ENCODE measurements at places on chromosomes 1 and 21. TPM values are rescaled to one million over a fixed set of nuclear protein-coding genes. Genes with fewer than 3 reads are reported as not detected.
A peak's percentile ranks its signal among the peaks of the same experiment; 100 is the strongest.

Gene SLAMF9
- not detected for total RNA-seq

Gene KCNA2
- 0.05 TPM for total RNA-seq

Gene TDRD5
- not detected for total RNA-seq

Gene PIGM
- 7.6 TPM for total RNA-seq

Gene VAV3
- not detected for total RNA-seq

Gene FAM177B
- total RNA-seq, result not detected

Gene ICOSLG
- 10.5 TPM for total RNA-seq

DNA sequence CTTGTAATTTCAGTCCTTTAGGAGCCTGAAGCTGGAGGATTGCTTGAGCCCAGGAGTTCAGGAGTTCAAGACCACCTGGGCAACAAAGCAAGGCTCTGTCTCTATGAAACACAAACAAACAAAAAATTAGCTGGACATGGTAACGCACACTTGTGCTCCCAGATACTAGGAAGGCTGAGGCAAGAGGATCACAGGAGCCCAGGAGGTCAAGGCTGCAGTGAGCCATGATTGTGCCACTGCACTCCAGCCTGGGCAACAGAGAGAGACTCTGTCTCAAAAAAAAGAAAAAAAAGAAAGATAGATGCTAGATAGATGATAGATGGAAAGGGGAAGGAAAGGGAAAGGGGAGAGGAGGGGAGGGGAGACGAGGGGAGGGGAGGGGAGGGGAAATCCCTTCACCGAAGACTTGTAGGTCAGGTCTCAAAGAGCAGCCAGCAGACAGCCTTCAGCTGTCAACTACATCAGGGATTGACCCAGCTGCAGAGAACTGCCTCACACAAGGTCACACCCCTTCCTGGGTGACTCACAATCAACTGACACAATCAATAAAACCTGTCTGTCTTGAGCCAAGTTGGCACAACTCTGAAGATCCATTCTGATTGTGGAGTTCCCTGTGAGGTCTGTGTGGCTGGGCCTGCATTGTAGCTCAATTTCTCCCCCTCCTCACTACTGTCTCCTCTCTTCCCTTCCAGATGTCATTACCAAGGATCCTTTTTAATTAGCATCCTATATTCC lies 200.6 kb downstream of the RGS7 start:
- DNase-seq, result no peak

- no peak for DNase-seq
Observed at GRCh38 chr1:201905234-201905890, 16.7 kb downstream of the SHISA4 start.

GRCh38 chr1:194598098-194598497 lies 1411.7 kb upstream of the B3GALT2 start:
- no peak for DNase-seq

DNA sequence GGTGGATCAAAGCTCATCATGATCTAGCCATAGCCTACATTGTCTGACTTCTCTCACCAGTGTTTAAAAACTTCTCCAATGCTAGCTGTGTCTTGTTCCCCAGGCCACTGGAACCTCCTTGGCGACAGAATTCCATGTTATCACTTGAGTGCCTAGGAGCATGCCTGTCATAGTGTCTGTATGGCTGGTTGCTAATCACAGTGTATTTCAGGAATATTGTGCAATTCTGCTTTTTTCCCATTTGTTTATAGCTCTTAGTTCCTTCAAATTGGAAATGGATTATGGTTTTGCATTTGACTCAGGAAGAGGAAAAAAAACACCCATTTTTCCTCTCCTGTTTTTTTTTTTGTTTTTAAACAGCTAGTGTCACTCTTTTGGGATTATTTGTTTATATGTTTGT lies 25.5 kb downstream of the ROR1 start:
- no peak for DNase-seq

GRCh38 chr1:154938604-154939399 lies 2.3 kb upstream of the PMVK start:
- no peak for DNase-seq

DNA sequence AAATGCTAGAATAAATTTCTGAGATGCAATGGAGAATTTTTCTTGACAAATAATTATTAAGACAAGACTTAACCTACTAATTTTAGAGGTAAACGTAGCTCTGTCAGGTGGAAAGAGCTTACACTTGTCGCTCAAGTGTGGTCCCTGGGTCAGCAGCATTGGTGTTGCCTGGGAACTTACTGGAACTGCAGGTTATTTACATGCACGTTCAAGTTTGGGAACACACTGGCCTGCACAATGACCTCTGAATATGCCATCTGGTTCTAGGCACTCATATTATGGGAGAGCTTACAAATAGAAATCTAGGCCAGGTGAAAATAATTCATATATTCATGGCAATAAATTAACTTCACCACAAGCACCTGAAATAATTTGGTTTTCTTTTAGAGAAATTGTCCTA lies 88.5 kb upstream of the BCL9 start:
- no peak for DNase-seq

- DNase-seq, result no peak
Observed at GRCh38 chr21:31987696-31988095, 114.9 kb downstream of the HUNK start.

GRCh38 chr1:207828485-207829158 lies 76.8 kb downstream of the CD46 start:
- DNase-seq, result no peak

DNA sequence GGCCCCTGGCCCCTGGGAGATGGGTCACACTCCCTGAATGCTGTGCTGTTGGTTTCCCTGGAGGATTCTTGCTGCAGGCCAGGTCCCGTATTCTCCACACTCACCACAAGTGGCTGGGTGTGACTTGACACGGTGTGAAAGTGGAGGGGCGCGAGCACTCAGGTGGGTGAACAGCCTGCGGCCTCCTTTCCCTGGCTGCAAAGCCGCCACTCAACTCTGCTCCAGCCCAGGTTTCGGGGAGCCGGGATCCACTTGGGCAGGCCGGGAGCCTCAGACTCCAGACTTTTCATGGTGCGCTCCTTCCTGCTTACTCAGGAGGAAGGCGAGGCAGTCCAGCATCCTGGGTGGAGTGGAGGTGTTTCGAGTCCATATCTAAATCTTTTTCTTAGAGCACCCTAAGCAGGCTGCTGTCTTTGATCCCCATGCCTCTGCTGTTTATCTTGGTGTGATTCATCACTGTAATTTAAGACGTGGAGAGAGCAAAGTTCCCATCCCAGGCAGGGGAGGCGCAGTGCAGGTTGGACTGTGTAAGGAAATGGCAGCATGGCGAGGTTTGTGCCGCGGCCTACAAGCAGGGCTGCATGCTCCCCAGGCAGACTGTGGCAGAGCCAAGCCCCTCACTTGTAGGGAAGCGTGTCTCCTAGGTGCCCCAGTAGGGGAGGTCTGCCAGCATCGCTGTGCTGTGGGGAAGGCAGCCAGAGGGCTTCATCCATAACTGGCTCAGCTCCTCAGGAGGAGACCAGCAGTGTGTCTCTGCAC lies 29.6 kb downstream of the VANGL1 start:
- DNase-seq, result no peak

DNA sequence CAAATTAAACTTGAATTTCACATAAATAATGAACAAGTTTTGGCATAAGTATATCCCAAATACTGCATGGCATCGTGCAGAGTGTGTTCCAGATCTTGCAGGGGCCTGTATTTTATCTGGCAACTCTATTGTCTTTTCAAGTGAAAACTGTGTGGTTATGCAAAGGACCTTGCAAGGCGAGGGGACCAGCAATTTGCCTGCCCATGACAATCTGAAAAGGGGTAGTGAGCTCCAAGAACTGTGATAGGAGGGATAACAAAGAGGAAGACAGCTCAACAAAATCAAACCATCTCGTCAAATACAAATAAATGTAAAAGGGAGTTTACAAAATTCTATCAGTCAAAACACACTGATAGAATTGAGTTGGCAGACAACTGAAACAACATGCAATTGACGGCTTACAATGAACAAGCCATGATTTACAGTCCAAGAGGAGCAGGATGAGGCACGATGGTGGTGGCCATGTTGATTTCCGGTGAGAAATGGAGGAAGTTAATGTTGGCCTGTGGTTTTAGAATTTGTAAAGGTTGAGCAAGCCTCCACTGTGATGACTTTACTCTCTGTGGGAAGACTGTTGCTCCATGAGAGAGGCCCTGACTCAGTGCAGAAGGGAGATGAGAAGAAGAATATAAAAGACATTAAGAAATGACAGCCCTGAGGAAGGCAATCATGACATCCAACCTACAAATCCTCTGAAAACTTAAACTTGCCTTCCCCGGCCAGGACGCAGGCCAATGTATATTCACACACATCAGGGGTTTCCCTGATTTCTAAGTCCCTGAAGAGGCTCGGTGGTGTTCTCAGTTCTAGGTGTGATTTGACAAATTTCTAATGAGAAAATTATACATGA lies 132.2 kb downstream of the ADSS2 start:
- DNase-seq, result peak; percentile 15

All from osteocyte (in vitro differentiated cells).